RCC 7860 (cell line): ENCODE measurements at places on chromosomes 4 and X.

DNA sequence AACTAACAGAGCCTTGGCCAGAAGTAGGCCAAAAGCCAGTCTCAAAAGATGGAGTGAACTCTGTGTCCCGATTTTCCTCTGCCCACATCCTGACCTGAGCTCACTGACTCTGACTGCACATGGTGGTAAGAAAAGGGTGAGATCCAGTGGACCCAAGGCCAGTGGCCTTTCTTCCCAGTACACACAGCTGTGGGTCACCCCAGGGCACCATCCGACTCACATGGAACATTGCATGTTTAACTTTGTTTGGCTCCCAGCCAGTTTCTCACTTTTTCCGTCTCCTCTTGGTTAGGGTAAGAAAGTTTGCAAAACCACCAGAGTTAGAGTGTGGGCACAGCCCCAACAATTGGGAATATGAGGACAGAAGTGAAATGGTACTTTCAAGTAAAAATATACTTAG lies 69.8 kb downstream of the GAB1 start:
- no peak for DNase-seq

DNA sequence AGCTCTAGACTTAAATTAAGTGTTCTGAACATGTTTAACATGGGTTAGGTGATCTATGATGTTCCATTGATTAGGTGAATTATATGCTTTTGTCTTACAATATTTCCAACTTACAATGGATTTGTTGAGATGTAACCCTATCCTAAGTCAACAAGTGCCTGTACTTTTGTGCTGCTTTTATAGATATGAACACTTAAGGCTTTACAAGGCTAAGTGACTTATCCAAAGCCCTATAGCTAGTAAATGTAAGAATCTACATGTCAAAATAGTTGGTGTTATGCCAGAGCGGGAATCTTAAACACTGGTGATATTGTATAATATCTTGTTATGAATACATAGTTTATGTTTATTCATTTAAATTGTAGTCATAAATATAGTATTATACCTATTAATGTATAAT lies 1629.1 kb upstream of the IGFBP7 start:
- no peak for DNase-seq

DNA sequence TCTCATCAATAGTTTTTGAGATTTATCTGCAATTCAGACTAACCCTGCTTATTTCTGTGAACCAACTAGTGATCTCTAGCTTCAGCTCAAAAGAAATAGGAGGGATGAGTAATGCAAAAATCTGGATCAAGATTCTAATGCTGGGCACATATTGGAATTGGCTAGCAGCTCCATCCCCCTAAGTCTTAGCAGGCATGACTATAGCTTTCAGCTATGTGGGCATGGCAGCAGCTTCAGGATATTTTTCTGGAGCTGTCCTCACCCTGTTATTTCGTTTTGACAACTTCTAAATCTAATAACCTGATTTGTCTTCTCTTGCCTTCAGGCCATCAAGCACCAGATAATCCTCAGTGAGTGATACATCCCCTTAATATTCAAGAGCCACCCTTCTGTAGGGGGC lies 50.8 kb upstream of the GNPDA2 start:
- no peak for DNase-seq

- DNase-seq = no peak
Observed at GRCh38 chrX:85111347-85111746, 107.7 kb downstream of the APOOL start.

- no peak for DNase-seq
Observed at GRCh38 chr4:94461506-94461905, 9.8 kb downstream of the PDLIM5 start.

DNA sequence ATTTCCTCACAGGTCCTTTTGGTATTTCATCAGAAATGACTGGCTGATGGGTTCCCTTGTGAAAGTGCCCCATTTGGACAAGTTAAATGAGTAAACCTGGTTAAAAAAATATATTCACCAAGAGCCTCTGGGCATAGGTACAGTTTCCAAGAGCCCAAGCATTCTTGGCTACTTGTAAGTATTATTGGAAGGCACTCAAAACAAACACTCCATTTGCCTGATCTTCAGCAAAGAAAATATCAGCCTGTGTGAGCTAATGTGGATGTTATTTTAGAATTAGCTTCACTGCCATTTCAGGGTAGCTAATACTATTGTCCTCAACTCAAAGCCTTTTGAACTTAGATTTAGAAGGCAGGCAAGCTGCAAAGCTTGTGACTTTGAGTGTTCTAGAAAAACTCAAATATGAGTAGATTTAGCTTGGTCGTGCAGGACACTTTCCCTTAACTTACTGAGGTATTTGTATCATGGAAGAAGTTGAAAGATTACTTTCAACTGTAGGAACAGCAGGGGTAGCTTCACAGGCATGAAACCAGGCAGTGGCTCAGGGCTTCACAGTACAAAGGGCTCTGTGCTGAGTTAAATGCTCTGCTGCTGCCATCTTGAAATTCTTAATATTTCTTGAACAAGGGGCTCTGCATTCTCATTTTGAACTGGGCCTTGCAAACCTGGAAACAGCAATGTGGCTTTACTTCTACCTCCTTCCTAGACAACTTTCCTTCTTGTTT lies 177.2 kb downstream of the AMELX start:
- DNase-seq = no peak

DNA sequence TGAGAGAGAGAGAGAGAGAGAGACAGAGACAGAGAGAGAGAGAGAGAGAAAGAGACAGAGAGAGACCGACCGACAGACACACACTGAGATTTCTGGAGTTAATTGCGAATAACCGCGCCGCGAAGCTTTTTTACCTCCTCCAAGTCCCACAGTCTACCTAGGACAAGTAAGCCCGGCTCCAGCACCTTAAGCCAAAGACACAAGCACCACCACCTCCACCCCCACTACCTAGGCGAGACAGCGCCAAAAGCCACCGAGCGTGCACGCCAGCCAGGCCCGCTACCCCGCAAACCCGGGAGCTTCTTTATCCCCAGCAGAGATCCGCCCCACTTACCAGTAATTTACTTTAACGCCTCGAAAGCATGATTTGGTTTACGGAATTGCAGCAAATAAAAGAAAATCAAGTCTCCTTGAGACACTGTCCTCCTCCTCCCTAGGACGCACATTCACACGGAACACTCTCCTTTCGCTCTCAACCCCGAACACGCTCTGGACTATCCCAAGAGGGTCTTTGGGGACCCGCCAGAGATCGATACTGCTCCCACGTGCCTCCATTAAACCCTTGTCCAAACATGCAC lies 649.6 kb upstream of the DIPK2B start:
- DNase-seq = peak; percentile 12

- DNase-seq = no peak
Observed at GRCh38 chrX:105210258-105210657, 10.2 kb downstream of the TEX13A start.
